GM12864 (cell line): ENCODE measurements at places on chromosomes 1 and 21.

- no peak for DNase-seq
These were observed 443.0 kb upstream of the RUNX1 start for GRCh38 chr21:35491920-35492678.

GRCh38 chr1:184190616-184191015 is 139.1 kb downstream of the TSEN15 start:
- DNase-seq: no peak

GRCh38 chr1:64861611-64862010 is 104.7 kb downstream of the JAK1 start:
- no peak for DNase-seq

- no peak for DNase-seq
These were observed 82.6 kb downstream of the VWA5B1 start for GRCh38 chr1:20373286-20373685.

DNA sequence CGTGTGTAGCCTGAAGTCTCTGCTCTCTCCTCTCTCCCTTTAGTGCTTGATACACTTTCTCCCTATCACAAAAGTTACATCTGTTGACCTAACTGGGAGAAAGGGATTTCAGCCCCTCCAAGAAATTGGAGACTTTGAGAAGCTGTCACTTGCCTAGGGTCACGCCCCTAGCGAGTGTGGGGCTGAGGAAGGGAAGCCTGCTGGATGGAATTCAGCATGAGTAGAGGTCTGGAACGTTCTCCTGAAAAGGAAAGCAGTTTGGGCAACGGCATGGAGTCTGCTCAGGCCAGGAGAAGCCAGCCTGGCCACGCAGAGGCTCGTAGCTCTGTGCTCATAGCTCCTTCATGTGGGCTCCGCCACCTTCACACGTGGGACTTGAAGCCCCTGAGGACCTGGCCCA is 22.4 kb downstream of the COL16A1 start:
- DNase-seq: no peak

- DNase-seq: no peak
These were observed 111.3 kb downstream of the PATJ start for GRCh38 chr1:61853583-61853982.

DNA sequence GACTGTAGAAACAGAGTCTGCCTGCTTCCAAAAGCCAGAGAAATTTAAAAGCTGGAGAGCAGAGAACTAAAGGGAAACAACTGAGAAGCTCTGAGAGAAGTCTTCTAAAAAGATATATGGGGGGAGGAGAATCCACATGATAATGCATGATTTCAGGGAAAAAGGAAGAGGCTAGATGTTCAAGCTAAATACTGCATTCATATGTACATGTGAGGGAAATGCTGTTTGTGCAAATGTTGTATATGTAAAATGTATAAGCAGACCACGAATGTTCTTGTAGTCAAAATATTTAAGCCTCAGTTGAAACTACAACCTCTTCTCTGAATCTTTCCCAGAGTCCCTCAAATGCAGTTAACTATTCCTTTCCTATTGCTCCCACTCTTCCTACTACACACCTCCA is 79.2 kb downstream of the AKT3 start:
- no peak for DNase-seq

GRCh38 chr1:15031251-15031933 is 122.2 kb upstream of the TMEM51 start:
- no peak for DNase-seq

DNA sequence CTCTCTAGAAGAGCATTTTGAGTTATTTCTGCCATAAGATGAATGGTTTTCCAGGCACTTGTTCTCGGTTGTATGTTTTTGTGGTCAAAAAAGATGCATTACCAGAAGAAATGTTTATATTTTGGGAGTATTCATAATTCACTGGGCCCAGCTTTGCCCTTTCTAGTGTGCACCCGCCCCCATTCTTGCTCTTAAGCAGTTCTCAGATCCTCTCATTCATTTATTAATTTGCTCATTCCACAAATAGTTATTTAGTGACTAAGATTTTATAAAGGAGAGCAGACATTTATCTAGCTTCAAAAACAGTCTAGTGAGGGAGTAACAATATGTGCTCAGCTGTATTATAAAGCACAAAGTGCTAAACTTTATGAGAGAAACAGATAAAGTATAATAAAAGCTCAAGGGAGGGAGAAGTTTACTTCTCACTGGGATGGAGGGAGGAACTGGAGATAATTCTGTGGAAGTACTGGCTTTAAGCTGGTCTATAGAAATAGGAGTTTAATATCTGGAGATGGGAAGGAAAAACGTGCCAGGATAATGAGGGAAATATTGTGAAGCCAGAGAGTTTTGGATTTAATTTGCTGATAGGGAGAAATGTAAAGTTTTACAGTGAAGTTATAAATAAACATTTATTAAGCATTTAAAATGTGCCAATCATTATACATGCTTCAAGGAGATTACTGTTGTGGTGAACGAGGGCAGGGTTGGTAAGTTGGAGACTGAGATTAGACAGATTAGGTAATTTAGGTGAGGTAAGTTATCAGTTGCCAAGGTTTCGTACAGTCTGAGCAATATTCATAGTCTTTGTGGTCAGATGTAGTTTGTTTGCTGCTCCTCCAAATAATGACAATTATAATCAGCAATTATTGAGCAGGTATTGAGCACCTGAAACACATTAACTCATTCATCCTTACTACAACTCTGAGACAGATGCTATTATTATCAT is 9.1 kb upstream of the MACF1 start:
- DNase-seq: no peak

- DNase-seq: no peak
These were observed 1.6 kb downstream of the CNIH4 start for GRCh38 chr1:224358237-224358636.

DNA sequence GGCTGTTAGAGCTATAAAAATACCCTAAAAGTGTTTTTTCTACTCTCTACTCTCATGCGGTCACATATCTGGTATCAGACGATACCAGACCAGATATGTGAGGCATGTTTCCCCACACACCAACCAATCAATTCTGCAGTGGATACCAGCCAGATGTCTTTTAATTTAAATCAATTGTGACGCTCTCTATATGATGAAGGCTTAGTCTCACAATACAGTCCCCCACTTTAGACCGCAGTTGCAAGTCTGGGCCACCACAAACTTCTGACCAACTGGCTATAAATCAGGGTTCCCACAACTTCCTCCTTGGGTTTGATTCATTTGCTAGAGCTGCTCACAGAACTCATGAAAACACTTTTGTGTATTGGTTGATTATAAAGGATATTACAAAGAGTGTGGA is 586.1 kb upstream of the ZP4 start:
- DNase-seq: no peak

DNA sequence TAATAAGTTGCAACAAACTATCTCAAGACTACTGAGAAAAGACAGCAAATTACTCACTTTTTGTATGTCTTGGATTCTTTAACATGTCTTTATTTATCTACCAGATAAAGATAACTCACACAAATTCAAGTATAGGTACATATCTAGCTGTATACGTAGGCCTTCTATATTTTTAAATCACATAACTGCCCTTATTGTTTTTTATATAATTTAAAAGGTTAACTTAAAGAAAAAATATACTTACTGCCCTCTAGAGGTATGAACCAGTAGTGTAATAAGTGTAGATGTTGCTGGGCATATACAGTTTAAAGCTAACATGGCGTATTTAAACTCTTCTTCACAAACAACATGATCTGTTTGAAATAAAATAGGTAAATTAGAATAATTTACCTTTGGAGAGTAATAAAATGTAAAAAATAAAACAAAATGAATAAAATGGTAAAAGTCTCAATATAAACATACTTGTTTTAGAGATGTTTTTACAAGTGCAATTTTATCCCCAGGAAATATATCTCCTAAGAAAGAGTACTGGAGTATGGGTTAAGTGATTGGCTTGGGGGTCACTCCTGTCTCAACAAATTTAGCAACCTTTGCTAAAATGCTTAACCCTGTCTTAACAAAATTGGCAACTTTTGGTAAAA is 235.2 kb downstream of the KCNT2 start:
- DNase-seq: peak; percentile 13

- no peak for DNase-seq
These were observed 124.8 kb downstream of the LRIG2 start for GRCh38 chr1:113197719-113198330.

- DNase-seq: no peak
These were observed 1363.9 kb upstream of the ADGRL2 start for GRCh38 chr1:80436851-80437250.

DNA sequence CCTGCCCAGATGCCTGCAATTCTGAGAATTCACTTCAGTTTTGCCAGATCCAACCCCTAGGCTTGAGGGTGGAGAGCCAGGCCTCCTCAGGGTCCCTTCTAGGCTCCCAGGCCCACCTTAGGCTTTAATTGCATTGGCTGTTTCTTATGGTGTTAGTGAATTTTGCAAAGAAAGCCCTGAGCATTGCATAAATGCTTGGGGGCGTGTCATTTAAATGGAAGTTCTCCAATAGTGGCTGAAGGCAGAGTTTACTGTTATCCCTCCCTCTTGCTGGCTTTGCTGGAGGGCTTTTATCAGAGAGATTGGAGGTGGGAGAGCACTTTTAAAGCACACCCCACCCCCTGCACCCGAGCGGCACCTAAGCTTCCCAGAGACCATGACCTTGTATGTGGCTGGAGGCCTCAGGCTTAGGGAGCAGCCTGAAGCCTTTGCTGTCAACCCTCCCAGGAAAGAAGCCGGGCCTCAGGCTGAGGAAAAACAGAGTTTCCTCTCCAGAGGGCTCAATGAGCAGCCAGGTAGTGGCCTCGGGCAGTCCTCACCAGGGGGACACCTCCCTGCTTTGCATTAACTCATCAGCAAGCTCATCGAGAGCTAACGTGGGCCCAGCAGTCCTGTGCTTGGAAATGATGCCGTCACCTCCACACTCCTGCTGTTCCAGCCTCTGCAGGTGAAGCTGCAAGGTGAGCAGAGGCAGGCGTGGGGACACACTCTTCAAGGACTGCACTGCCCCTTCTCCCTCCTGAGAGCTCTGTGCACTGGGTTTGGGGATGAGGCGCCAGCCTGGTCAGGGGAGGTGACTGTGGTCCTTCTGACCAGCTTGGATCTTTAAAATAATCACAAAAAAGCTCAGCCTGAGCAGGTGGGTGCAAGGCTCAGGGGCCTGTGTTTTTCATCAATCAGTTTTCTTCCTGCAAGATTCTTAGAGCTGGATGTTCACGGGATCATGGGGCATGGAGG is 58.0 kb downstream of the STUM start:
- no peak for DNase-seq

DNA sequence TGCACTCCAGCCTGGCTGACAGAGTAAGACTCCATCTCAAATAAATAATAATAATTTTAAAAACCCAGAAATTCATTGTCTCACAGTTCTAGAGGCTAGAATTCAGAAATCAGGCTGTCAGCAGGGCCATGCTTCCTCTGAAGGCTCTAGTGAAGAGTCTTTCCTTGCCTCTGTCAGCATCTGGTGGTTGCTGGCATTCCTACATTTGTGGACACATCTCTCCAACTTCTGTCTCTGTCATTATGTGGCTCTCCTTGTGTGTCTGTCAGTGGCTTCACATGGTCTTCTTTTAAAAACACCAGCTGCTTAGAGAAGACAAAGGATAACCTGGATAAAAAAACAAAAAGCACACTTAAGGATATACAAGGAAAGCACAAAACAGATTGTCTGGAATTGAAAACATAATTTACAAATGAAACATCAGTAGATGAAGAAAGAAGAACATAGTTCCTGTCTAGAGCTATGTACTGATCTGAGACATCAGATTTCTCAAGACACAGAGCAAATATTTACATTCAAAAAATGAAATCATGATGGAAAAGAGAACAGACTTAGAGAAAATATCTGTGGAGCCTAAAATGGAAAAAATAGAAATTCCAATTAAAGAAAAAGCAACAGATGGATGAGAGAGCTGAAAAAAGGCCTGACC is 32.7 kb upstream of the ASB17 start:
- DNase-seq: no peak

DNA sequence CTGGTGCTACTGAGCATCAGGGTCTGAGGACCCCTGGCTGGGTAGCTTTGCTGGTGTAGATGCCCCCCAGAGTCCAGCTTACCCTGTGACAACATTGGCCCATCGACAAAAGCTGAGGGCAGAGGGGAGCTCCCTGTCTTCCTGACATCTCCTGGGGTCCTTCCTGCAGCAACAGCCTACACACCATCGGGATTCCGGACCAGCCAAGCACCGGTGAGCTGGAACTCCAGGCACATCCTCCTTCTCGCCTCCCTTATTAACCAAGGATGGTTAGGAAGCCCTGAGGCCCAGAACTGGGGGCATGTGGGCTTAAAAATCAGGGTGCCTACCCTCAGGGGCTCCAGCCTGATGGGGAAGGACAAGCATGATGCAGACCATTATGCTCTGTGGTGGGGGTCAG is 658.0 kb downstream of the PTPRU start:
- DNase-seq: no peak

- no peak for DNase-seq
These were observed 4.6 kb downstream of the ID3 start for GRCh38 chr1:23554481-23555269.

DNA sequence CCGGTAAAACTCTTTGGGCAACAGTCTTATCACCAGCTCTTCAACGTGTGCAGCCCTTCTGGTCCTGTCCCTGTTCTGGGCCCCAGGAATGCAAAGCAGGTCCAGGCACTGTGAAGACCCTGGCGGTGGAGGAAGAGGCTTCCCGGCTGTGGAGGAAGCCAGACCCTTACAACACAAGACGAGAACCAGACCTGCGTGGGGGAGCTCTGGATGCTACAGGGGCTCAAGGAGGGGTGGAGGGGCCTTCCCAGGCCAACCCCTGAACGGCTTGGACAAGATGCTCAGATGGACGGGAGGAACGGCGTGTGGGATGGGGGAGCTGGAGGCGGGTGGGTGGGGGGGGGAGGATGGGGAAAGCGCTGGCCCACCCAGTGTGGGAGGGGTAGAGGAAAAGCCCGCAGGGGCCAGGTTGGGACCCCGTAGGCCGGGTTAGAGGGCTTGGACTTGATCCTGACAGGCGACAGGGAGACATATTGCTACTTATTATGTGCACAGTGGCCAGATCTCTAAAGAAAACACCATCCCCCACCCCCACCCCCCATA is 5.1 kb upstream of the OLIG2 start:
- DNase-seq: no peak

DNA sequence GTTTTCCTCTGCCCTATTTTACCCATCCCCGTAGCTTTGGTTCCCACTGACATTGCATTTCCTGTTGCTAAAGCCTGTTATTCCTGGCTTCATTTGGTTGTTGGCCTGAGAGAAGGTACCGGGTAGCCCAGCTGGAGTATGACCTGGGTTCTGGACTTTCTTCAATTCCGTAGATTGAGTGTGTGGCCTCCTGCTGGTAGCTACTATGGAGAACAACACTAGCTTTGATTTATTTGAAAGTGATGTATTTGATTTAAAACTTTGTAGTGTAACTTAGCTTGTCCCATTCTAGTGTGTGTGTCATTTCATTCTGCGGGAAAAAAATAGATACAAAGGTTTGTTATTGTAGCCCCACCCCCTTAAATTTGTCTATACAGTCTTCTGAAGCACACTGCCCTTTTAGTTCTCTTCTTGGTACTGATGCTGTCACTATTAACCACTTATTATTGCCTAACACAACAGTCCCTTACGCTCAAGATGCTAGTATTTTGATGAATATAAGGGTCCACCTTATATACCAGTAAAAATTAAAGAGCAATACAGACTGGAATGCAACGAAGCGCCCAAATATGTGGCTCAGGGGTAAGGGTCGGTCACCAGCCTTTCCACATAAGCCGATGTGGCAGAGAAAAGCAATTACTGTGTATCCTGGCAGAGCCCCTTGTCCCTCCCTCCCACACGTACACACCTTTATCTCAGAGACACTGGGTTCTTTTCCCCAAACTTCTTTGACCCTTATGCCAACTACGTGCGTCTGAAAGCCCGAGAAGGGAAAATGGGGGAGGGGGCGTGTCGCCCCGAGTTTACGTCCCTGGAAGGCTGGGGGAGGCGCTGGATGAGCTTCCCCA is 643 bp upstream of the MOV10 start:
- no peak for DNase-seq
